Stimulated activated CD8-positive, alpha-beta memory T cell treated with anti-CD3 and anti-CD28 coated beads, Interleukin-2, amount 100 ng/mL, for 1 hour (primary cell): ENCODE measurements at places on chromosomes 4 and X.

DNA sequence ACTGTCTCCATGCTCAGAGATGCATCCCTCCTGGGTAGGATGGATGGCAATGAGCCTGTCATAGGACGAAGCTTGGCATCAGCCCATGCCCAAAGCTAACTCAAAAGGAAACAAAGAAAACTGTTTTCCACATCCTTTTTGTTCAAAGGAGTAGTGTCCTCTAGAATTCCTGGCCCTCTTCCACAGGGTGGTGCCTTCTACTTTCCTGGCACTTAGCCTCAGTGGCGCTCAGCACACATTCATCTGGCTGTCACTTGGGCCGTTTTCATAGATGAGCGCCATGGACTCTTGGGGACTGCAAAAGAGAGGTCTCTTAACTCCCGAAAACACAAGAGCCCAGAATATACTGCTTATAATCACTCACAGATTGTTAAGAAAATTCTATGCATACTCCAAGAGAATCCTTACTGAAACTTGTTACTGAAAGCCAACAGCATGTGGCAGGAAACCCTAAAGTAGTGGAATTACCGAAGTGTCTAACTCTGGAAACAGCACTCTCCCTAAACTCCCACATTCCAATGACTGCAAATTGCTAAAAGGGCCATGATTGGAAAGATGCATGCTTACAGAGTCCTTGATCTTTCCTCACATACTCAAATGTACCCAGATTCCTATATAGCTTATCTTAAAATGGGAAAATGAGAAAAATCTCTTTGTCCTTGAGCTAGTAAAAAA is 110.0 kb downstream of the HS6ST2 start:
- DNase-seq: no peak

GRCh38 chr4:170651786-170652185 is 562.0 kb upstream of the AADAT start:
- DNase-seq: no peak

GRCh38 chr4:83036991-83037665 is 2.1 kb downstream of the COPS4 start:
- DNase-seq: no peak

- no peak for DNase-seq
These were observed 294.4 kb downstream of the GPAT3 start for GRCh38 chr4:83830138-83830888.

DNA sequence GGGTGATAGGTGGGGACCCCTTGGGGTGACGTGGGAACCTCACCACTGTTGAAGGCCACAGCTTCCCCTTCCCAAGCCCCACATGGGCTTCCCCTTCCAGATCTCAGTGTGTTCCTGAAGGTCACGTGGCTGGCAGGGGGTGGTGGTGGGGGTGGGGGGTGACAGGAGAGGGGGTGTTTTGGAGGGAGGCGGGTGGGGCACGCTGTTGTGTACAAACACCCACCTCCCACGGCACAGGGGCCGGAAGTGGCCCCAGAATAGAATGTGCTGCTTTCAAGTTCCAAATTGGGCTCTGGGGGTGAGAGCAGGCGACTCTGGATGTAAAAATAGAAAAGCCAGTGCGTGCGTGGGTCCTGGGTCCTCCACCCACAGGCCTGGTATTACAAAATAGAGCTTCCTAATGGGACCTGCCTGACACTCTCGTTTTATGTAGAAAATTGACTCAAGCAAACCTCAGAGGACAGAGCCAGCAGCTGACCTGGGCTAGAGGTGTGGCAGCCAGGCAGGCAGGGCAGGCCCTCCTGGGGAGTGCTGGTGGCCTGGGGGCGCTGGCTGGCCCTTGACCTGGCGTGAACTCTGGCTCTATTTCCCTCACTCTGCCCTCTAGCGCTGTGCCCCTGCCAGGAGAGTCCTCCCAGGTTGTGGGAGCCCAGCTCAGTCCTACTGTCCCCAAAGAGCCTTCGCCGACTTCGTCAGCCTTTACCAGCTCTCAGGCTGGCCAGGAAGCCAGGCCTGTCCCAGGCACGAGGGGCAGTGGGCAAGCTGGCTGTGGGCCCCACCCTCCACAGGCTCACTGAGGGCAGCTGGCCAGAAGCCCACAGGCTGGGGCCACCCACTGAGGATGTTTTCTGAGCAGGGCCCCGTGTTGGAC is 5.4 kb upstream of the SH3BP2 start:
- DNase-seq: no peak
